Prostate gland (tissue), 2 donors: ENCODE measurements at places on chromosomes 7 and 10.

DNA sequence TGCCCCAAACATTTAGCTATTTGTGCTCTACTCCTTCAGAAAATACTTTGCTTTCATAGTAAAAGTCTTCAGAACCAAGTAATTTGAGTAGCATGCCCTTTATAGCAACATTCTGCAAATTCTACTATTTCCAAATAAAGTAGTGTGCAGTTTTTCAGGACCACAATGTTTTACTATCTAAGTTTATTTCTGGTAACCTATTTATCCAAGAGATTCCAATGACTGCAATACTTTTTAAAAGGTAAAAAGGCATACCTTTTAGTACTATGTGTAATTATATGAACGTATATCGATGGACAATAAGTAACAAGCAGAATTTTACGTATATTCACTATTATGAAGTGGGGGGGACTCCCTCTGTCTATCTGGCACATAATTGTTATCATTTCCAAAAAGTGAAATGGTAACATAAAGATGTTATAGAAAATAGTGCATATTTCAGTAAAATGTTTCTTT is 6.9 kb upstream of the CAV2 start:
- DNase-seq = no peak

DNA sequence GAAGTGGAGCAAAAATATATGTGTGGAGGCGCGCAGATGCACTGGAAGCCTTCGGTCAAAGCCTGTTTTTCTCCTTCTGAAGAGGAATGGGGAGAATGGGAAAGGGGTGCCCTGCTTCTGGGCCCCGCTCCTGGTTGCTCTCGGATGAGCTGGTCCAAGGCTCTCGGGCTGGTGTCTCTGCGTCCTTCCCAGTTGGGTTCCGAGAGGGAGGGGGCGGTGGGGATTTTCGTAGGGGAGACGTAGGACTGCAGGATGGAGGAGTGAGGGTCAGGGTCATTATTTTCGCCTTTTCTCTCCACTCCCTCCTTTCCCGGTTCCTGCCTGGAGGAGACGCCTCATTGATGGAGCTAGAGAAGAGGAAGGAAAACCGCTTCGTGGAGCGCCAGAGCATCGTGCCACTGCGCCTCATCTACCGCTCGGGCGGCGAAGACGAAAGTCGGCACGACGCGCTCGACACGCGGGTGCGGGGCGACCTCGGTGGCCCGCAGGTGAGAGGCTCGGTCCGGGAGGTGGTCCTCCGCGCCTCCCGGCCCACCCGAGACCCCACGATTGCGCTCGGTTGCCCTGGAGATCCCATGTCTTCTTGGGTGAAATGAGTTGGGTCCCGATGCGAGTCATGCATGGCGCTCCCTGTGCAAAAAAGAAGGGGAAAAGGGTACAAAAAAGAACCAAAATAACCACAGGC is 790 bp downstream of the ADAM22 start:
- no peak for DNase-seq

DNA sequence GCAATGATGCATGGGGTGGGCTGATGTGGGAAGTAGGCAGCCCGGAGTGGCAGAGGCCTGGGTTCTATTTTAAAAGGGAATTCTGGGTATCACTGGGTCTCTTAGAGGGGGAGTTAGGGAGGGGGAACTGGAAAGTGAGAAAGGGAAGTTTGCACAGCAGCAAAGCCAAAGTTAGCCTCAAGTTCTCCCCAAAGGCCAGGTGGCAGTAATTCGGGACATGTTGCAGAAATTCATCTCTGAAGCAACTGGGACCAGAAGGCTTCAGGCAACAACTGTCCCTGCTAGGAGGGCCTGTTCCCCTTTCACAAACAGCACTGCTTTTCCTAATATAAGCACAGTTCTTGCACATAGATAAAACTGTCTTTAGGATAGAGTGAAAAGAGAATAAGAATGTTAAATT is 67.4 kb downstream of the NOD1 start:
- no peak for DNase-seq

- DNase-seq = no peak
Observed at GRCh38 chr10:87511526-87511925, 6.8 kb downstream of the MINPP1 start.

DNA sequence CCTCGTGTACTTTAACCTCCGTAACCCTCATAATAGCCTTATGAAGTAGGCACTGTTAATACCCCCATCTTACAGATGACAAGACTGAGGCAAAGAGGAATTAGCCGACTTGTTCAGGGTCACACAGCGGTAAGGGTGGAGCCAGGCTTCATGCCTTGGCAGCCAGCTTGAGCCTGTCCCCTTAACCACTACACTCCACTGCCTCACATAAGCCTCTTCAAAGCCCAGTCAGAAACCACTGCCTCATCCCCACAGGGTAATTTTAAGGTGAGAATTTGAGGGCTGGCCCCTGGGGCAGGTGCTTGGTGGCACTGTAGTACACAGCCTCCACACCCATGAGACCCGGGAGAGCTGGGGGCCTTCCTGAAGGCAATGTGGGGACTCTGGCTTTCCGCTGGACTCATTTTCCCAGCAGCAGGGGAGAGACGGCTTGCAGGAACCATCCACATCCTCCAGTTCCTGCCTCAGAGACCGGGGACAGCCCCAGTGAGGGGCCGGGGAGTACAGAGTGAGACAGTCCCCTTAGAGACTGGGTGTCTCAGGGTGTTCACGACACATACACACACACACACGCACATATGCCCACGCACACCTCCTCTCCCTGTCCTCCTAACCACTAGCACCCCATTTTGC is 7.6 kb upstream of the C10orf105 start:
- DNase-seq = no peak

GRCh38 chr10:79354615-79355014 is 7.3 kb downstream of the PPIF start:
- no peak for DNase-seq

GRCh38 chr10:106707657-106708056 is 456.8 kb downstream of the SORCS1 start:
- DNase-seq = no peak

GRCh38 chr10:84416245-84416555 is 87.8 kb downstream of the CCSER2 start:
- no peak for DNase-seq

- DNase-seq = no peak
Observed at GRCh38 chr7:149561072-149561471, 63.5 kb upstream of the ZNF746 start.

DNA sequence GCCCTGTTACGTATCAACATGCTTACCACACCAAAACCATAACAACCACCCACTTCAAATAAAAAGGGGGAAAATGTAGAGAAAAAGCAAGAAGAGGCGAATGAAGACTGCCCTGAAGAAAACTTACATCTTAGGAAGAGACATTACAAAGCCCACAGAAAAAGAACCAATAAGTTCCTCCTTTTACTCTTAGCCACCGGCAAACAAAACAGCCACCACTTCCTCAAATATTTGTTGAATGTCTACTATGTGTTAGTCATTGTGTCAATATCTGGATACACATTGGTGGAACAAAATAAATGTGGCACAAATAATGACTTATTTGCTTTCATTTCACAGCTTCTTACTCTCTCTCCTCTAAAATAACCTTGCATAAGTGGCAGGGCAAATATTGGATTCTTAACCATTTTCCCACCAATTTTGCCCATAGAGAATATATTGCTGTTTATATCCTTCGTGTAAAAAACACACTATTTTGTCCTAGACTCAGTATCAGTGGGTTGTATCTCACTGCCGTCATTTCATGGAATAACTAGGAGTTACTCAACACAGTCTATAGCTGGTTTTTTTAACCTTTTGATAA is 106.8 kb downstream of the ANK3 start:
- peak; percentile 40 for DNase-seq

- DNase-seq = no peak
Observed at GRCh38 chr7:157428554-157428945, 91.7 kb downstream of the DNAJB6 start.

DNA sequence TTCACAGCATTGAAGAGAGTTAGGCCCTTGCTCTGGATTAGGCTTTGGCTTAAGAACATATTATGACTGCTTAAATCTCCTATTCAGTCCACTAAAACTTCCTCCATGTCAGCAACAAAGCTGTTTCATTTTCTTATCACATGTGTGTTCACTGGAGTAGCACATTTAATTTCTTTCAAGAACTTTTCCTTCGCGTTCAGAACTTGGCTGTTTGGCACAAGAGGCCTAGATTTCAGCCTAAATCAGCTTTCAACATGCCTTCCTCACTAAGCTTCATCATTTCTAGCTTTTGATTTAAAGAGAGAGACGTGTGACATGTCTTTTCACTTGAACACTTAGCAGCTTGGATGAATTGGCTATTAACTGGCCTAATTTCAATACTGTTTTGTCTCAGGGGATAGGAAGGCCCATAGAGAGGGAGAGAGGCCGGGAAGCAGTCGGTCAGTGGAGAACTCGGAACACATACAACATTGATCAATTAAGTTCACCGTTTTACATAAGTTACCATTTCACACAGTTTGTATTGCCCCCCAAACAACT is 885.2 kb upstream of the AUTS2 start:
- DNase-seq = no peak

DNA sequence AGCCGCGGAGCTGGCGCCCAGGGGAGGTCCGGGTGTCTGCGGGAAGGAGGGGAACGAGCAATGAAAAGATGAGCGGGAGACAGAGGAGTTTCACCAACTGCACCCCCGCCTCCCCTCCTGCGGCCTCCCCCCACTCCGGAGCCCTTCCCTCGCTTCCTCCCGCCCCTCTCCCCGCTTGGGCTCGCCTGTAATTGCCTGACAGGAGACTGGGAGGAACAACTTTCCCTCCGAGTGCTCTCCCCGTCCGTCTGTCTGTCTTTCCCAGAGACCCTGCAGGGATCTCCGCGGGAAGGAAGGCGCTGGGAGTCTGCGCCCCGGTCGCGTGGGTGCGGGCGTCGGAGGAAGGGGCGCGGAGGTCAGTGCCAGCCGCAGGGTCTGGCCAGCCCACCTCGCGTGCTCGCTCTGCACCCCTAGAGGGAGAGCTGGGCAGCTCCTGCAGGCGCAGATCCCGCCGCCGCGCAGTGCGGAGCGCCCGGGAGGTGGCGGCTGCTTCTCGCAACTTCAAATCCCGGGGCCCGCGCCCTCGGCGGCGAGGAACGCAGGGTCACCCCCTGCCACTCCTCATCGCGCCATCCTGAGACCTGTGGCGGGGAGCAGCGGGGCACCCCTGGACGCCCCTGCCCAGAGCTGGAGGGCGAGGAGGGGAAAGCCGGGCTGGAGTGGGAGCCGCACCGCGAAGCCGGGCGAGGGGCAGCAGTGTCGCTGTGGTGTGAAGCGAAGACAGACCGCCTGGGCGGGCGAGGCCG is 511 bp upstream of the NRP1 start:
- DNase-seq = peak; percentile 70

GRCh38 chr7:112207765-112208164 is 1.3 kb downstream of the ZNF277 start:
- no peak for DNase-seq

- DNase-seq = no peak
Observed at GRCh38 chr10:60508831-60509230, 119.2 kb upstream of the ANK3 start.

DNA sequence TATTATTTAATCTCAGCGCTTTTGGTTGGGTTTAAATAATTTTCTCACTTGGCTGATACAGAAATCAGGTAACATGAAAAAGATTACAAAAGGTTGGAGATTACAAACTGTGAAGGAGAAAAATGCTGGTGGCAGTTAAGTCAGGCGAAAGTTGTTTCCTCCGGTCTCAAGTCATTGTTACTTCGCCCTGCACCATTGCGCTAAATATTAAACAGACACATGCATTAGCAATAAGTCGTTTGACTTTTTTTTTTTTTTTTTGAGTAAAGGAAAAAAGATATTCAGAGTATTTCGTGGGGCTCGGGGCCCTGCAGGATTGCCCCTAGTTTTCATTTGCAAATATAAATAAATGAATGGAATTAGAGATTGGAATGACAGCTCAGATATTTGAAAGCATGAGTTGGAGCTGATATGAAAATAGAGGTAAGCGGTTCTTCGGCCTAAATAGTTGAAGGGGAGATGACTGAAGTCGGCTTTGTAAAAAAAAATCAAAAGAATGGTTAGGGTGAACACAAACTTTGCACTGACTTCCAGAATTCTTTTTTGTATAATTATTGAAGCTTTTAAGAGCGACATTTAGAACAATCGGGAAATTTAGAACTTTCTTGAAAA is 914 bp downstream of the SDHAF3 start:
- DNase-seq = no peak

DNA sequence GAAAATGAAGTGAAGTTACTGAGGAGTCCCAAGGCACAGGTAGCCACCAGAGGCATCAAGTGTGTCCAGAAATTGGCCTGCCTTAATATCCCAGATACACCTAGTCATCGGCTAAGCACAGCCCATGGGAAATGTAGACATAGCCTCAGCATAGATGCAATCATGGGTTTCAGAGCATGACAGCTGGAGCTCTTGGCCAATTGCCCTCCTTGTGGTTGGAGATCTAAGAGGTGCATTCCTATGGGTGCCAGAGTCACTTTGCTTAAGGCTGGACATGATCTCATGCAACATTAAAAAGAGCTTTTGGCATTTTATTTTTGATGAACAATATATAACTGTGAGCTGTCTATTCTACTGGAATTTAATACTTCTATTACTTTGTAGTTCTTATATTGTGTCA is 758.0 kb upstream of the LRRTM3 start:
- DNase-seq = no peak

DNA sequence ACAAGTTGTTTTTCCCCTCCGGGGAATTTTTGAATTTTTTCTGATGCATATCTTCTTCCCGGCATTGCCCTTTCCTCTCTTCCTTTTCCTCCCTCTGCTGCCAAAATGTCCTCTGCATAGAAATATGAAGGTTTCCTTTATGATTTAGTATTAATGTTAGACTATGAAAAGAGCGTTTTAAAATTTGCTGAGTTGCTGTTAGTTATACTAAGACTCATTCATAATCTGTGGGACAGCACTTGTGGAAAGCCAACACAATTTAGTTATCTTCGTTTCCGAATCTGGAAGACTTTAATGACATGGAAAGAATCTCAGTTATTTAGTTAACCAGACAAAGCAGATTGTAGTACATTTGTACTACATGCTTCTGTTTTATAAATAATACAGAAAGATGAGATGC is 25.0 kb downstream of the POU6F2 start:
- no peak for DNase-seq

DNA sequence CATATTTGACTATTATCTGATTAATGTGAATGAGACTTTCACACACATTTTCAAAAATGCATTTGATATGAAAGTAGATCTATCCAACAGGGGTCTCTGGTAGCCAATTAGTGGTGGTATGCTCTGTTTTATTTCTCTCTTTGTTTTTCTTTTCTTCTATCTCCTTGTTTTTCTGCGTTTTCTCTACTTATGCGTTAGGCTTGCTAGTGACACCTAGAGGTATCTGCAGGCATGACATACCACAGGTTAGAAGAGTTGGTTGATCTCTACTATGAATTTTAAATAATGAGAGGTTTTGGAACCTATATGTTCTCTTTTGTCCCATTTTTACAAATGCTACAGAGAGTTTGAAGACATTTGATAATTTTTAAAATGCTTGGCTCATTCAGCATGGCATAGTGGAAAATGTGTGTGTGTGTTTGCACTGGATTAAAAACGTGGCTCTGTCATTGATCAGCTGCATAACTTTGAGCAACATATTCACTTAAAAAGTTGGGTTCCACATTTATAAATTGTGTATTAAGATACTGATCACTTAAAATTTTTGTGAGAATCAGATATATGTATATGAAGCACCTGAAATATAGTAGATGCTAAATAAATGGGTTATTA is 28.1 kb upstream of the PLXDC2 start:
- DNase-seq = peak; percentile 14

- DNase-seq = no peak
Observed at GRCh38 chr7:117123311-117123926, 170.1 kb downstream of the ST7 start.
